ENCODE measurements at places on chromosomes 12 and 14.

- no peak for DNase-seq
Observed at GRCh38 chr12:47938594-47938993, 24.8 kb upstream of the TMEM106C start.

DNA sequence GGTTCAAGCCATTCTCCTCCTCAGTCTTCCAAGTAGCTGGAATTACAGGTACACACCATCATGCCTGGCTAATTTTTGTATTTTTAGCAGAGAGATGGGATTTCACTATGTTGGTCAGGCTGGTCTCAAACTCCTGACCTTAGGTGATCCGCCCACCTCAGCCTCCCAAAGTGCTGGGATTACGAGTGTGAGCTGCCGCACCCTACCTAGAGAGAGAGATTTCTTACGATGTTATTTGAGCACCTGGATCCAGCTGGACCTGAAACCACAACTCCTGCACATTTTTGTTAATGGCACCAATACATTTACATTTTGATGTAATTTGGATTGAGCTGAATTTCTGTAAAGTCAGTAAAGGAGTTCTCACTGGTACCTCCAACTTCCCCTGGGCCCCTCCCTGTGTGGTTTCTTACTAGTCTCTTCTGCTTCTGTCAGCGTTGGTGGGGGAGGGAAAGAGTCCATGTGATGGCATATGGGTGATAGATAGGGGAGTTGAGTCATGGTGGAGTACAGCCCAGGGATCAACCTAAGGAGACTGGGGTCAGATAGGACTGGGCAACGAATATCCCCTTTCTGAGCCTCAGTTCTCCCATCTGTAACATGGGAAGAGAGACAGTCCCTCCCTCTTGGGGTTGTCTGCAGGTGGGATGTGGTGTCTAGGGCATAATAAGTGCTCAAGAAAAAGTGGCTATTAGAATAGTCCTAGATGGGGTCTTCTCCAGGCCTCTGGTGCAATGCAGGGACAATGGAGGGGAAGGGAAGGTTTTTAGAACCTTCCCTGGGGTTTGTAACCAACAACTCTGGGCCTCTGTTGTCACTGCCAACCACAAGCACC is 83.3 kb upstream of the MED13L start:
- no peak for DNase-seq

- no peak for DNase-seq
Observed at GRCh38 chr14:34872822-34873588, 2.2 kb downstream of the BAZ1A start.

DNA sequence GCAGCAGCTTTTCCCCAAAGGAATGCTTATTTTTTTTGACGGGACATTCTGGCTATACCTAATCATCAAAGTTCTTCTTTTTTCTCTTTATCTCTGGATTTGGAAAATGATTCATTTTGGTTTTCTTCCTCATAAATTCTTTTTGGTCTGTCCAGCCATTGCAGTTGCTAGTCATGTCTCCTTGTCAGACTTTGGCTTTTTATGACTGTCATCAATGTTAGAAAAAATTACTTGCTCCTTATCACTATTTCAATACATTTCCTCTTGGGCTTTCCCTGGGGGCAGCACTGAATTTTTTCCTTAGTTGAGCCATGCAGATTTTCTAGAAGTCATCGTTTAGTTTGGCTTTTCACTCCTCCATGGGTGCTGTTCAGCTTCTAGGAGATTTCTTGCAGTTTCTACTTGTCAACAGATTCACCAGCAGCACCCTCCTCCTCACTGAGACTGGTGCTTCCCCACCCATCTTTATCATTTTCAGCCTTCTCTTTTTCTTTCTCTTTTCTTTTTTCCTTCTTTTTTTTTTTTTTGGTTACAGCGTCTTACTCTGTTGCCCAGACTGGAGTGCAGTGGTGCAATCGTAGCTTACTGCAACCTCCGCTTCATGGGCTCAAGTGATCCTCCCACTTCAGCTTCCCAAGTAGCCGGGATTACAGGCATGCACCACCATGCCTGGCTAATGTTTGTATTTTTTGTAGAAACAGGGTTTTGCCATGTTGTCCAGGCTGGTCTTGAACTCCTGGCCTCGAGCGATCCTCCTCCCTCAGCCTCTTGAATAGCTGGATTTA is 5.2 kb downstream of the ADIPOR2 start:
- DNase-seq: no peak

DNA sequence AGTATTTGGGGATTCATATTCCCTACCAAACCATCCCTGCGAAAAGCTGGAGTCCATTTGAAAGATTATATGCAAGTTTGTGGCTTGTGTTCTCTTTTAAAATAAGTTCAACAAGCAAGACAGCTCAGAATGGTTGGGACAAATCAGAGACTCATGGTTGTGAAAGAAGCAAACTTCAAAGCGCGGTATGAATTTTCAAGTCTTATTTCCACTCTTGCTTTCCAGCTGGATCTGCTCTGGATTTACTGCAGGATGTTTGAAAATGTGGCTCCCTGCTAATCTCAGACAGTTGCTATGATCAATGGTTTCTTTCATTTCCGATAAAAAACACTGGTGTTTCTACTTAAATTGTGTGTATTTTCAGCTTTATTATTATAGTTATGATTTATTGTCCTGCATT is 477.5 kb downstream of the RAD51B start:
- DNase-seq: no peak

GRCh38 chr14:58812050-58812910 is 174.5 kb downstream of the DACT1 start:
- DNase-seq: no peak

GRCh38 chr14:77186911-77187648 is 5.5 kb downstream of the TMEM63C start:
- no peak for DNase-seq

DNA sequence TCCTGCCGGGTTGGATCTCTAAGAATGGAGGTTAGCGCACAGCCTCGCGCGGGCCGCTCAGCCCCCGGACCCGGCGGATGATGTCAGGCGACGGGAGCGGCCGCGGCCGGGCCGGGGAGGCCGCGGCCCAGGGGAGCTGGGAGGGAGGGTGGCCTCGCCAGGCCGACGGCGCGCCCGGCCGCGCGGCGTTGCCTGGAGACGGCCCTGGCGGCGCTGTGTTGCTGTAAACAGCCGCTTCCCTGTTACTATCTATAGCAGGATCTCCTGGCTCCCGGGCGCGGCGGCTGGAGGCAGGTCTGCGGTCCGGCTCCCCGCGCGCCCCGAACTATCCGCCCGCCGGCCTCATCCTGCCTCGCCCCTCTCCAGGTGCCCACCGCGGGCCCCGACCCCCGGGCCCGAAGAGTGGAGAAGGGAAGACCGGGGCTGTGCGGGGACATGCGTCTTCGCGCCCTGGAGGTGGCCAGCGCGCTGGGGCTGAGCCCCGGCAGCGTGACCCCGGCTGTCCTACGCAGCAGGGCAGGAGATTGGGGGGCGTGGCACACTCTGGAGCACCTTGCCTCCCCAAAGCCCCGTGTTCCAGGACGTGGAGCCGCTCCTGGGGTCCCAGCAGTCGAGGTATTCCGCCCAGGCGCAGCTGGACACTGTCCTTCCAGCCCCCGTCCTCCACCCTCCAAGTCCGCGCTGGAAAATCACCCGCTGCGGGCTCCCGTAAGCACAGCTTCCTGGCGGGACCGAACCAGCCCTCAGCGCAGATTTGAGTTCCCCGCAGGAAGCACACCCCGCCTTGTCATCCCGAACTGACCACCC is 1.4 kb upstream of the FOS start:
- no peak for DNase-seq

DNA sequence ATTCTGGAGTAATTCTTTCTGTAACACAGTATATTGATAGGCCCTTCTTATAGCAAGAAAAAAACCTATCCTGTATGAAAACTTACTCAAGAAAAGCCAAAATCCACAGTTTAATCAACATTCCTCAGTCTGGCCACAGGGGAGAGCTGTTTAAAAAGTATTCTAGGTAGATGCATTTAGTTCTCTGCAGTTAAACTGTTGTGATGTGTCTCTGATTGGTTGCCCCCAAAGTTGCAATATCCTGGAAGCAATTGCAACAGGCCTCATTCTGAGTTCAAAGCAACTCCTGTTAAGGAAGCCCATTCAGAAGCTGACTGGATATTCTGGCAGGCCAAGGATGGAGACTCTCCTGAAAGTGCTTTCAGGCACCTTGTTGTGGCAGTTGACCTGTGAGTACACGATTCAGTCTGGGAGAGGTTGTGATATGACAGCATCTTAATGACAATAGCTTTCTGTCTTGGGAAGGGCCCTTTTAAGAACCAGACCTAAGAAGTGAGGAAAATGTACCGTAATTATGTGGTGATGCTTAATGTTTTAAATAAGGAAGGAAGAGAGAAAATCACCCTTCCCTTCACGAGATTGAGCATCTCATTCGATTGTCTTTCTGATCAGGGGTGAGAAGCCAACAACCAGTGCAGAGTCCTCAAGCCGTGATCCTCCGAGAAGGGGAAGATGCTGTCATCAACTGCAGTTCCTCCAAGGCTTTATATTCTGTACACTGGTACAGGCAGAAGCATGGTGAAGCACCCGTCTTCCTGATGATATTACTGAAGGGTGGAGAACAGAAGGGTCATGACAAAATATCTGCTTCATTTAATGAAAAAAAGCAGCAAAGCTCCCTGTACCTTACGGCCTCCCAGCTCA is 420.7 kb downstream of the DAD1 start:
- no peak for DNase-seq

DNA sequence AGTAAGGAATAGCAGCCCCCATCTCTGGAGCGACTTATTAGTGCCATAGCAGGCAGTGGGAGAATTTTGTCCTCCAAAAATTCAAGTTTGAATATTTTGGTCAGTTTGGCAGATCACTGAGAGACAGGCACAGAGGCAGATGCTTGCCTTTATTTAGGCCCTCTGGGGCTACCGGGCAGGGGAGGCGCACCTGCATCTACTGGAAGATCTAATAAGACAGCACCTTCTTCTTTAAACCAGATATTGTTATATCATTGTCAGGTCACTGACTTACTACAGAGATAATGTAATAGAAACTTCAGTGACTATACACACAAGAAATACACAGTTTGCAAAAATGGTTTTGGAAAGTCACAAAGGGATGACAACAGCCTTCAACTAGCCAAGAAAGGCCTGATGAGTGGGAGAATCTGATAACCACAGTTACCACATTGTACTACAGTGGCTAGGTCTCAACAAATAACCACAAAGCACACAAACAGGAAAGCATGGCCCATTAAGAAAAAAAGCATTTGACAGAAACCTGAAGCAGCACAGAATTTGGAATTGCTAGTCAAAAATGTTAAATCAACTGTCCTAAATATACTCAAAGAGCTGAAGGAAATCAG is 56.8 kb downstream of the CDK17 start:
- DNase-seq: no peak

GRCh38 chr12:84596266-84596665 is 316.3 kb downstream of the SLC6A15 start:
- DNase-seq: no peak

- DNase-seq: no peak
Observed at GRCh38 chr12:15201056-15201455, 20.2 kb downstream of the RERG start.

GRCh38 chr12:125225641-125226040 is 160.4 kb downstream of the AACS start:
- no peak for DNase-seq

- DNase-seq: no peak
Observed at GRCh38 chr12:69662764-69663163, 36.3 kb downstream of the BEST3 start.

DNA sequence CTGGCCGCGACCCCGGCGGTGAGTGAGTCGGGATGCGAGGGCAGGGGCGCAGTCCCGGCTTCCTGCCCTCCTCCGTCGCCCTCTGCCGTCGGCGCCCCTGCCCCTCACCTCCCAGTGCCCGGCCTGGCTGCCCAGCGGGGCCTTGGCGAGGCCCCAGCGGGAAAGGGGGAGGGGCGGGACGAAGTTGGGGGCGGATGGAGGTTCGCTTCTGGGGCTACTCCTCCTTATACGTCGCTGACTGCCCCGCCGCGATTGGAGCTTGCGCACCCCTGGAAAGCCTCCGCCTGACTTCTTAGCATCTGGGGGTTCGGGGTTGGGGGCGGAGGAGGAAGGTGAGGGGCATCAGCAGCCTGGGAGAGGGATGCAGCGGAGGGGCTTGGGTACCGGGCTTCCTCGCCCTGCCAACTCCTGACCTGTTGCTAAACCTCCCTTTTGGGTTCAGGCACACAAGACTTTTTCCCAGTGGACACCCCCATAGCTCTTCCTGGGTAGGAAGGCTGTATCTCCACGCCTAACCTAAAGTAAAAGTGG is 406 bp downstream of the TMEM263 start:
- DNase-seq: peak; percentile 46

DNA sequence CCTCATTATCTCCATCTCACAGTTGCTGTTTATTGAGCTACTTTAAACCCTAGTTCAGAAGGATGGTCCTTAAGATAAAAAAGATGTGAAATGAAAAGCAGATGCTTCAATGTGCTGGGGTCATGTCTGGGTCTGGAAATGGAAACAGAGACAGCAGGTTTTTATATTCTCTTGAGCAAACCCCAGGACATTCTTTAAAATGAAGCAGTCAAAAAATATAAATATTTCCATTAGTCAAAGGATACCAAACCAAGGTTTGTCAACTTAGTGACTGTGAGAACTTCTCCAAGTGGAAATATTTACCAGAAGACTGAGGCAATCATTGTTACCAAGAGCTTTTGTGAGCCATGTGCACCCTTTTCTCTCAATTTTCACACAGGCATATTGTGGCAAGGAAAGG is 102.5 kb upstream of the DIO2 start:
- no peak for DNase-seq

DNA sequence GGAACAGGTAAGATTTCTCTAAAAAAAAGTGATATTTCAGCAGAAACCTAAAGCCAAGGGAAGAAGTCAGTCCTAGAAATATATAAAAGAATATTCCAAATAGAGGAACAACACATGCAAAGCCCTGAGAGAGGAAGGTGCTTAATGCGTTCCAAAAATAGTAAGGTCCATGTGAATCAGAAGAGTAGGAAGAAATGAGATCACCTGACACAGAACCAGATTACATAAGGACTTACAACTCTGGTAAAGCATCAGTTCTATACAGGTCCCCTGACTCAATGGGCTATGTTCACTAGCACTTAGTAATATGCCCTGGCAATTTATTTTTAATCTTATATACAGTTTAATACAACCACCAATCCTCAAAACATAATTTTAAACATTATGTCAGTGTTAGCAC is 30.0 kb downstream of the SENP1 start:
- DNase-seq: no peak

DNA sequence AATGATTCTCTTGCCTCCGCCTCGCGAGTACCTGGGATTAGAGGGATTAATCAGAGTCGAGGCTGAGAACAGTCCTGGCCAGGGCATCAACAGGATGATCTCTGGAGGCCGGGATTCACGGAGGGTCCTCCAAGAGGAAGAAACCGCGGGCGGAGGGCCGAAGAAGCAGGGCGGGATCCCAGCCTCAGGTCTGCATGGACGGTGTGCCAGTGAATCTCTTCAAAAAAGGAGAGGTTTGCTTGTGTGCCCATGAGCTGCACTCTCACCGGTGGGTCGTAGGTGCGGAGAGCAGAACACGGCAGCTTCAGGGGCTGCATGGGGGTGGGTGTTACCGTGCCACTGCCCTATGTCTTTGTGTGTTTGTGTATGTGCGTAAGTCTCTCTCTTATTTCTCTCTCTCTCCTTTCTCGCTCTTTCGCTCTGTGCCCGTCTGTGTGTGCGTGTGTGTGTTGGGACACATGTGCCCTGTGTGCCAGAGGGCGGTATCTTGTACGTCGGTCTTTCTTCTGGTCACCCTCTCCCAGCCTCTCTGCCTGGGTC is 768.2 kb upstream of the ALG10B start:
- no peak for DNase-seq
